ENCODE measurements at places on chromosomes 4 and X.

DNA sequence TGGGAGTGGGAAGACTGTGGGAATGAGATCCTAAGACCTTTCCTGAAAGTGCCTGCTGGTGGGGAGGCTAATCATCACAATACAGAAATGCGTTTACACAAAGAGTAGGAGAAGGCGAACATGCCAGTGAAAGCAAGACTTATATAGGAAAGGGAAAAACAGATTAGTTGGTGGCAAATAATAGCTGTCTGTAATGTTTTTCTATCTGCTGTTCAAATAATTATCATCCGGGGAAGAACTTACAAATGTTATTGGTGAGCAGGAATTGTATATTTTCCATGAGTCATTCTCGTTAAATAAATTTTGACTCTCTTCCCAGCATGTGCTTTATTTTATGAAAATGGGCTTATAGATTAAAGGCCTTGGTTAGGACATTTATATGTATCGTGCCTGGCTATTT lies 196.5 kb downstream of the ARHGAP10 start:
- DNase-seq, result no peak

DNA sequence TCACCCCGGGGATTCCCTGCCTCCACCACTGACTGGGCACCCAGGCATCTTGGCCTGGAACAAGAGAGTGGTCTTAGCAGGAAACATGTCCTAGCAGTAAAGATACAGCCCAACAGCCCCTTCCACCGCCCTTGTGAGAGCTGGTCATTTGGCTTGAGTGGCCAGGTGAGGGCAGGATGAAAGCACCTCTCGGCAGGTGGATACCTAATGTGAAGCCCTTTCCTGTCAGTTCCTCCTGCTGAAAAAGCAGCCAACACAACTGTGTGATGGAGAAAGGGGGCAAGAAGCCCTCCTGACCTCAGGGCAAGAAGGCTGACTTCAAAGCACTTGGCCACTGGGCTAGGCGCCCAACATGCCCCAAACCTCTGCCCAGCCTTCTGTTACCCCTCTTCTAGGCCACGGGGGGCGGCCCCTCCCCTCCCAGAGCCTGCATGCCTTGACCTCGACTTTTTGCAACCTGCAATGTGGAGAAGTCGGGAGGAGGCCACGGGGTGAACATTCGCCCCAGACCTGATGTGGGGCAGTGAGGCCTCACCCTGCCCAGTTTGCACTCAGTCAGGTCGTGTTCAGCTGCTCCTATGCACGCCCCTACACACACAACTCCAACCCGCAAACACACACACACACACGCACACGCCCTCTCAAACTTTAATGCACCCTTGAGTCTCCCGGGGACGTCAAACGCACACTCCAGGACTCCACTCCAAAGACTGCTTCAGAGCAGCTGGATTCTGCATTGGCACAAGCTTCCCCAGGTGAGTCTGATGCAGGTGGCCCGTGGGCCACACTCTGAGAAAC lies 1.1 kb downstream of the LGI2 start:
- no peak for DNase-seq

GRCh38 chr4:168713253-168713652 lies 216.4 kb downstream of the PALLD start:
- DNase-seq, result no peak

DNA sequence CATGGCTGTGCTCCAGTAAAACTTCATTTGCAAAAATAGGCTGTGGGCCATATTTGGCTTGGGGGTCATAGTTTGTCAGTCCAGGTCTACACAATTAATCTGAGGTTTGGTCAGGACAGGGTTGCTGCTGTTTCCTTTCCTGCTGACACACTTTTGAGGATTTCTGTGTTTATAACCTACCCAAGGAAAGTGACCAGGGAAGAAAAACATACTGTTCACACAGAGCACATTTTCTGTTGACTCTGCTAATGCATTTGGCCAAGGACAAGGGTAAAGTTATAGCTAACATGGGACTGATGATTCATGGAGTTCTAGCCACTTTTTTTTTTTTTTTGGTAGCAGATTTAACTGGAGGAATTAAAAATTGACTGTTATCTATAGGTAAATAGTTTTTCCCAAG lies 43.9 kb upstream of the GEMIN8 start:
- DNase-seq, result no peak

- no peak for DNase-seq
Observed at GRCh38 chr4:80311130-80311529, 24.4 kb upstream of the CFAP299 start.

DNA sequence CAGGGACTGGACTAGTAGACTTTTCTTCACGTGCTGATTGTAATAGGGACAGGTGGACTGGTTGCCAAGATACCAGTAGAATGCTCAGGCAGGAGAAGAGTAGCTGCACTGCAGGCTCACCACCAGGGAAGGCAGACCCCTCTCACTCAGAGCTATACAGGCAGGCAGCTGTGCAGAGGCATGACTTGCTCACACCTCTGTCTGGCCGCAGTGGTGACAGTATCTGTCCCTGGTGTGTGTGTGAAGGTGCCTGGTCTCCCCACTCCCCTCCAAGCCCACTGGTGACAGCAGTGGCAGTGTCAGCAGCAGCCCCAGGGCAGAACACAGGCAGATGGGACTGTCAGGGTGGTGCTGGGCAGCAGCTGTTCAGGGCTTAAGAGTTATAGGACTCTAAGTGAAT lies 140.7 kb downstream of the RPS6KA6 start:
- no peak for DNase-seq

- no peak for DNase-seq
Observed at GRCh38 chr4:15327311-15328298, 100.2 kb upstream of the C1QTNF7 start.

DNA sequence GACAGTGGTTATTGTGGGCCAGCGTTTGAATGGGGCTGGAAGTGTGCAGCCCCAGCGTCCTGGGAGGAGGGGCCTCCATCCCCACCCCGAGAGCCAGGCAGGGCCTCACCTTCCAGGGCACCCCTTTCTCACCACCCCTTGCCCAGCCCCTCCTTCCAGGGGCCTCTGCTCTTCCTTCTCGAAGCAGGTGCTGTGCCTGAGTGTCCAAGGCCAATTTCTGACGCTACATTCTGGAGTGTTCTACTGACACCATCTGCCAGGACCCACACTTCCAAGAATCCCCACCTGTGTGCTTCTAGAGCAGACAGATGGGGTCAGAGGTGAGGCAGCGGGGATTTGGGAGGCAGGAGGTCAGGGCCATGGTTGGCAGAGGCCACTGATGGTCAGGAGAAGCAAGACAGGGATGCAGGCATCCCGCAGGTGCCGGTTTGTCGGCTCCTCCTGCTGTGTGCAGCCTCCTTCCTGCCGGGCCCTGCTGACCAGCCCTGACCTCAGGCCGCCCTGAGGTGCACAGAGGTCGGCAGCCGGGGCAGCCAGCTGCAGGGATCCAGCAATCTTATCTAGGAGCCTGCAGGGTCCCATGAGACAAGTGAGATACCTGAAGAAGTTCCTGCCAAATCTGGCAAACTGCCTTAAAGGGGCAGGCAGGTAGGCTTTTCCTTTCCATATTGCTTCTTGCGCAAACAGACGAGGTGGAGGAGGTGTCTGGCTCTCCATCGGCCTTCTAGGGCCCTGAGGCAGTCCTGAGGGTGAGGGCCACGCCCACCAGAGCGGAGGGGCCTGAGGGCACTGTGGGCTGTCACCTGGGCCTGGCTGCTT lies 18.8 kb downstream of the MSANTD1 start:
- no peak for DNase-seq

- no peak for DNase-seq
Observed at GRCh38 chr4:52588771-52589591, 70.1 kb downstream of the USP46 start.

GRCh38 chr4:128488055-128488705 lies 200.6 kb upstream of the PGRMC2 start:
- no peak for DNase-seq

DNA sequence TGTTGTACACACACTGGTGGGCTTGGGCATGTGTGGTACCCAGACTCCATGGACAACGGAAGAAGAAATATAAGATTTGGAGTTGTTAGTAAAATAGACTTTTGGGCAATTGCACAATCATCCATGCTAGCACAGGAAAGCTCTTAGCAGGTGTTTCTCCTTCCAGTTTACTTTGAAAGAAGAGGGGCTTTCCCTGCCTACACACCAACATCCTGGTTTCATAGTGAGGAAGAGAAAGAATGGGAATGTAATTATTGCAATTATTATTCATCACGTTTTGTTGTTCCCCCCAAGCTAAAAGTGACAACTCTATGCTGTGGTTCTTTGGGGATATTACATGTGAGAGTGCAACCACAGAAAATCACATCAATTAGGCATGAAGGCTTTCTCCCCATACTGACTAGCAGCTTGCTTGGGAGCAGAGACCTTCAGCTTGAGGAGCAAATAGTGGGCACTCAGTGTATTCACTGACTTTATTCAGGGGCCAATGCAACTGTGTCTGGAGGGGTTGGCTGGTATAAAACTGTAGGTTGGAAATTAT lies 57.2 kb upstream of the PUDP start:
- DNase-seq, result no peak

GRCh38 chr4:82172186-82172585 lies 201.6 kb downstream of the HNRNPD start:
- no peak for DNase-seq

DNA sequence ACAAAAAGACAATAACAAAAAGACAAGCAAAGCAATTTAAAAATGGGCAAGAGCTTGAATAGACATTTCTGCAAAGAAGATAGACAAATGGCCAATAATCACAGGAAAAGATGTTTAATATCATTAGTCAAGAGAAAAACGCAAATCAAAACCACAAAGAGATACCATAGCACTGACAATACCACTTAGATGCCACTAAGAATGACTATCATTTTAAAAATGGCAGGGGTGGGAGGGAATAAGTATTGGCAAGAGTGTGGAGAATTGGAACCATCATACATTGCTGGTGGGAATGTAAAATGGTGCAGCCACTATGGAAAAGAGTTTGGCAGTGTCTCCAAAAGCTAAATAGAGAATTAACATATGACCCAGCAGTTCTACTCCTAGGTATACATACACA lies 15.1 kb upstream of the EXOC1 start:
- DNase-seq, result no peak

DNA sequence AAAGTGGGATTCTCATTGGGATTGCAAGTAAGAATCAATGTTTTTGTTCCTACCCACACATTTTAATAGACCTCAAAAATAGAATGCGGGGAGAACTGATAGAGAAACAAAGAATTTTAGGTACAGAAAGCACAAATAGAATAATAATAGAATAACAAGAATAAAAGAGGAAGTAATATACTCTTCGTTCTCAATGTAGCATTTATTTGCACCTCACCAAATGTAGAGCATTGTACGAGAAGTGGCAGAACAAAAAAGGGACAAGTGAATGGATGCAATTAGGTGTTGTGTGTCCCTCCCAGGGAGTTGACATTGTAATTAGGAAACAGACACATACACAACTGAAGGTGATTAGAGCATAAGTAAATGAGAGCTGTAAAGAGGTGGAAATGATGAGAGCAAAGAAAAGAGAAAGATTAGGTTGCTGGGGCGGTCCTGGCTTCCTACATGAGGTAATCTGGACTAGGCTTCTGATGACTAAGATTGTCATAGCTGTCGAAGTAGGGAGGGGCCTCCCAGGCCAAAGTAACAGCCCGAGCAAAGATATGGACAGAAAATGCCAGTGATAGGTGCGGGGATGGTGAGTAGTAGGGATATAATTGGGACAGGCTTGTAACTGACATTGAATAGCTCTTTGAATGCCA lies 10.4 kb downstream of the RAB9A start:
- no peak for DNase-seq

DNA sequence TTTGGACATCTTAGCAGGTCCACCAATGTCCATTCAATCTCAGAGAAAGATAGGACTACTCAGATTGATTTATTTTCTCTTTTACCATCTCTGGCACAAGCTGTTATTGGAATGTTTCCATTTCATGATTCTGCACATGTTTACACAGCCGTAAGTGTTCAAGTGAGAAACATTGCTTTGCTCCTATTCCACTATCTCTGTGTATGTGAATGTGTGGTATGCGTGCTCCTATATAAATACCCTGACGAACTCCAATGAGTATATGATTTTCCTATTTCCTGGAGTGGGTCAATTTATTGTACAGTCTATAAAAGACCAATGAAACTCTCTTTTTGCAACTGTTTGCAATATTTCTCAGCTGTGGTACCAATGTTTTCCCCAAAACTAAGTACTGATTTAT lies 221.0 kb upstream of the GALNT7 start:
- no peak for DNase-seq

DNA sequence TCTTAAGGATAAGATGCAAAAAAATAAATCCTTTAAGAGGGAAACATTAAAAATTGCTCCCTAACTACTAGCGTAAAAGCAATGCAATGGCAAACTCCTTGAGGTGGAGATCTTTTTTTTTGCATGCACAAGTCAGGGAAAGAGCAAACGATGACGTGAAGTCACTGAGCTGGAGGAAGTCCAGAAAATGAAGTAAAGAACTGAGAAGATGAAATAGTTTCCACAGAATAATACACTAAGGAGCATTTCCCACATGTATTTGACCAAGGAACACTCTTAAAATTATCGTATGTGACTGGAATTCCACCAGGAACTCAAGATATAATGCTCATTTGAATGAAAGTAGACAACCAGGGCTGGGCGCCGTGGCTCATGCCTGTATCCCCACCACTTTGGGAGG lies 21.0 kb upstream of the DOCK11 start:
- no peak for DNase-seq

DNA sequence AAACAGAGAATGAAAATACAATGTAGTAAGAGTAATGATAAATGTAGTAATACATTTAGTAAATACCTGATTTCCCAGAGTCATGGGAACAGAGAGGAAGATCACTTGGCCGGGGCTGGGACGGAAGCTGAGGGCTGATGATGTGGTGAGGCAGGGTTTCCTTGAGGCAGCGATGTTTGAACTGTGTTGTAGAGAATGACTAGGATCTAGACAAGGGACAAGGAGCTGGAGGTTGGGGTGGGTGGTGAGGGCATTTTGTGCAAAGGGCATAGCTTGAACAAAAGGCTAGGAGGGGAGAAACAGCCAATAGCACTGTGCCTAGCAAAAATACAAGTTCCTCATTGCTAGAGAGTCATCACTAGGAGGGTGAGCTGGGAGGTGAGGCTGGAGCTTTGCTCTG lies 64.3 kb upstream of the RAPGEF2 start:
- no peak for DNase-seq

DNA sequence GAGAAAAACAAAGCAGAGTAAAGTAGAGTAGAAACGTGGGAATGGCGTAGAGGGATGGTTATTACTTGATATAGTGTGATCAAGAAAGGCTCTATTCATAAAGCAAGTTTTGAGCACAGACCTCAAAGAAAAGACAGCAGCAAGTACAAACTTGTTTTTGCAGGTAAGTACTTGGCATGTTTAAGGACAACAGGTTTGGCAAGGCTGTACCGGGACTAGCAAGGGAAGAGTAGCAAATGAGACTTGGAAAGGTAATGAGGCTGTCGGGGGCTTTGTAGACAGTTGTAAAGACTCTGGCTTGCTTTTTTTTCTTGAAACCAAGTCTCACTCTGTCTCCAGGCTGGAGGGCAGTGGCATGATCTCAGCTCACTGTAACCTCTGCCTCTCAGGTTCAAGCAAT lies 40.9 kb downstream of the NEK1 start:
- no peak for DNase-seq

GRCh38 chr4:52358883-52359321 lies 300.2 kb downstream of the USP46 start:
- DNase-seq, result no peak

GRCh38 chrX:15606136-15606535 lies 5.4 kb upstream of the ACE2 start:
- DNase-seq, result no peak

- no peak for DNase-seq
Observed at GRCh38 chr4:115152081-115152480, 38.7 kb upstream of the NDST4 start.

Data from HTR-8/SVneo (cell line).